ENCODE measurements at places on chromosomes 7 and 10.

DNA sequence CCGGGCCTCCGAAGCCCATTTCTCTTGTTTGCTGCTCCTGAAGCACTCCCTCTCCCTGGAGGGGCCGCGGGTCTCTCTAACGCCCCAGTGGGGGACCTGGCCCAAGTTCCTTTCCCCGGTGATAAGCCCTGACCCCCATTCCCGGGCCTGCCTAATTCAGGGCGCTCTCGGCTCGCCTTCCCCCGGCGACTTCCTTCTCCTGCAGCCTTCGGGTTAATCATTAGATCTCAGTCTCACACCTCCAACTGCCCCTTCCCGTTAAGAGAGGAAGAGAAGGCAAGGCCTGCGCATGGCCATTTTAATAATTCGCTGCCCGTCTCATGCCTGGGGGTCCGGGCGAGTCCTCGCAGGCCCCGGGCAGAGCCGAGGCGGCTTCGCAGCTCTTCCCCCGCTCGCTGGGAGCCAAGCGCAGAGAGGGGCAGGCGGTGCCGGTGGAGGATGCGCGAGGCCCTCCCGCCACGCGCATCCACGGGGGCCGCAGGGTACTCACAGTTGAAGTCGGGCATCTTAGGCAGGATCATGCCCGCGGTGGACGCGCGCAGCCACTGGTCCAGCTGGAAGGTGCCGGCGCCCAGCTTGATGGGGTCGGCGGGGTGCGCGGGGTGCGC lies 1.2 kb downstream of the MNX1 start:
- DNase-seq: no peak

- DNase-seq: no peak
These were observed 370.2 kb downstream of the PHF14 start for GRCh38 chr7:11343818-11344413.

DNA sequence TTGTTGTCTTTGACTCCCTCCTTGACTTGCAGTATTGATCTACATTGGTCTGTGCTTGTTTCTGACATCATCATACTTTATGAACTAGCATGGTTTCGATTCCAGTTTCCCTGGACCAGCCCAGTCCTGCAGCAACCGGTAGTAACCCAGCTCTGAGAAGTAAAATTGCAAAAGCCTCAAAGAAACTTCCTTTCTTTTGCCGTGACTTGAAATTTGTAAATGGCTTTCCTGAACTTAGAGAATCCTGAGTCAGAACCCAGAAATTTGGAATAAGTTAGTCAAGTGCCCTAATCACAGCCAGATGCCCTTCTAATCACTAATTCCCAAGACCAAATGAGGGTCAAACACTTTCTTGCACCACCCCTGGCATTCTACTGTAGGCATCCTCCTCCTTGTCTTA lies 15.0 kb downstream of the TAS2R60 start:
- no peak for DNase-seq

DNA sequence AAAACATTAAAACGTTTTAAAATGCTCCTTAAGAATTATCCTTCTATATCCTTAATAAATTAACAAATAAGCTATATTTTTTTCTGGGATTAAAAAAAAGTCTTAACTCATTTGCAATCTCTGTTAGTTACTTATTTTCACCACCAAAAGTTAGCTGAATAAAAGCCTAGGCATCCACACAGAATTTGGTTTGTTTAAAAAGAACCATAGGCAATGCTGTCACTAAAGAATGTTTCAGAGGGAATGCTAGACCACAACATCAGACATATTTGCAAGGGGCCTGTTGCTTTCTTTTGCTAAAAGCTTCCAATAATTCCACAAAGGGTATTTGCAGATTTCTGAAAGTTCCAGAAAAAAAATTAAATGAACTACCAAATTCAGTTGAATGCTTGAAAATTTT lies 244.2 kb downstream of the POU6F2 start:
- DNase-seq: no peak

GRCh38 chr7:25844102-25844870 lies 307.7 kb upstream of the NFE2L3 start:
- no peak for DNase-seq

- no peak for DNase-seq
These were observed 286.9 kb upstream of the DKK1 start for GRCh38 chr10:52027055-52027705.

DNA sequence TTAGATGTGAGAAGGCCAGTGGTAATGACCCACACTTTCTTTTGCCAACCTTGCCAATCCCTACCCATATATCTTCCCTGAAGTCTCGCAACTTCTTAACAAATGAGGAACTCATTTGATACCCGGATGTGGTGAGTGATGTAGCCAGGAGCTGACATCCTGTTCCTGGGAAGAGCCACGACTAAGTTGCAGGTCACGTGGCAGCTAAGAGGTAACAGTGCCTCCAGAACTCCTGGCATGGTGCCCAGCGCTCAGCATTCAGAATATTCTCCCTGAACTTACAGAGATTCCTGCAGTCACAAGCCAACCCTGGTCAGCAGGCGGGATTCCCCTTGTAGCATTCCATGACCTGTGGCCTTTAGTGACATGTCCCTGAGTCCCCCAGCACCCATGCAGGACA lies 282.5 kb downstream of the GALNT17 start:
- no peak for DNase-seq

DNA sequence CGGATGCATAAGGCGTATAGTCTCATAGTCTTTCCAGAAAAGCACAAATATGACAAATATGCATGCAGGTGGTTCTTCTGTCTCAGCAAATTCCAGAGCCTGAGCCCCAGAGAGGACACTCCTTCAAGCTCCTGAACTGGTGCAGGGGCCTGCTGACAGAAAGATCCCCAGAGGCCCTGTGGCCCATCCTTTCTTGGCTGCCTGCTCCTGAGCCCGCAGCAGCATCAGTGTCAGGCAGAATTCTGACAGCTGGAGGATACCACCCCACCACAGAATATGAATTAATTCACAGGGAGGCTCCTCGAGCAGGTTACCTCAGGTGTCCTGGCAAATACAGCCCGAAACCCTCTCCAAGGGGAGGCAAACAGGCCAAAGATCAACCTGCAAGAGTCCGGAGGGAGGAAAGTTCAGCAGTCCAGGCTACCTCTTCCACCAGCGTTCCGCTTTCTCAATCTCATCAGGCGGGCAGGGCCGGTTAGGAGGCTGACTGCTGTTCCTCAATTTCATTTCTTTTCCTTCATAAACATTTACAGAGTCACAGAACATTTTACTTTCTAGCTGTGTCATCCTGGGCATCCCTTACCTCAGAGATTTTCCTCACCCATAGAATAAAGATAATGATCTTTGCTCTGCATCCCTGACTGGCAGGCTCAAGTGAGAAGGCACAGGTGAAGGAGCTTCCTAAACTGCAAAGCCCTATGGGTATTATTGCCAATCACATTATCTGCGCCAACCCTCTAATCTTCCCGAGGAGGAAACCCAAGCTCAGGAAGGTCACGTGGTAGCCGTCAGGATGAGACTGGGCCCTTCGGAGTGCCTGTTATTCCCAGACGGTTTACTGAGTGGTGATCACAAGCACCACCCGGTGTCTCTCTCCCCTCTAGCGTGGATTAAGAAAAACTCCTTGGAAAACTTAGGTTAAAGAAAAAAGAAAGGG lies 1.4 kb downstream of the DNAJB12 start:
- no peak for DNase-seq

DNA sequence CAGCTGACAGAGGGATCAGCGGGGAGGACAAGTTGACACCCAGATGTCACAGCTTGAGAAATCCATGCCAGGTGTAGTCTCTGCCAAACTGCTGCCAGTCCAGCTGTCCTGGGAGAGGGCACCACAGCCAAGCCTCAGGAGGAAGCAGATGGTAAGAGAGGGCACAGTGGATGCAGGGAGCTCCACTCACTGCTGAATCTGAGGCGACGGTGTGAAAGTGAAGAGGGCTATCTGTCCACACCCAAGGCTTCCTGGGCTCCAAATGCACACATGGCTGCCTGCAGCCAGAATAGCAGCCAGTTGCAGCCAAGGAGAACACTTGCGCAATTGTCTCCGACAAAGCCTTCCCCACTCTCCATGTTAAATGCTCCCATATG lies 502.4 kb downstream of the GRID1 start:
- DNase-seq: no peak

GRCh38 chr10:106224676-106225075 lies 939.8 kb downstream of the SORCS1 start:
- DNase-seq: no peak

- no peak for DNase-seq
These were observed 111.3 kb upstream of the C1QL3 start for GRCh38 chr10:16632996-16633395.

GRCh38 chr7:110861163-110861562 lies 229.8 kb upstream of the LRRN3 start:
- no peak for DNase-seq

- DNase-seq: no peak
These were observed 345.1 kb downstream of the ARL4A start for GRCh38 chr7:13032576-13032975.

All from stimulated activated CD4-positive, alpha-beta T cell treated with anti-CD3 and anti-CD28 coated beads, Interleukin-1b, Interleukin-23, amount 100 ng/mL, for 1 hour (primary cell).